ENCODE measurements at places on chromosomes 7 and 10. TPM values are rescaled to one million over a fixed set of nuclear protein-coding genes. Genes with fewer than 3 reads are reported as not detected.

- peak; percentile 11 for DNase-seq
Measured at GRCh38 chr10:69861251-69862240, 59.8 kb downstream of the COL13A1 start.

- no peak for DNase-seq
Measured at GRCh38 chr10:131834152-131834810, 66.5 kb upstream of the PPP2R2D start.

Gene SPDYE9
- total RNA-seq: not detected

Gene HOXA1
- 0.24 TPM for total RNA-seq

- peak; percentile 20 for DNase-seq
Measured at GRCh38 chr7:47088329-47089067, 493.4 kb downstream of the TNS3 start.

Gene DGKI
- 2.0 TPM for total RNA-seq

Gene PLAU
- 0.27 TPM for total RNA-seq

Gene NPFFR1
- not detected for total RNA-seq

Gene C7orf57
- total RNA-seq: 0.44 TPM

GRCh38 chr7:25180592-25180923, 47.7 kb downstream of the NPVF start:
- DNase-seq: no peak

GRCh38 chr7:90181485-90181884, 27.2 kb downstream of the STEAP1 start:
- no peak for DNase-seq

DNA sequence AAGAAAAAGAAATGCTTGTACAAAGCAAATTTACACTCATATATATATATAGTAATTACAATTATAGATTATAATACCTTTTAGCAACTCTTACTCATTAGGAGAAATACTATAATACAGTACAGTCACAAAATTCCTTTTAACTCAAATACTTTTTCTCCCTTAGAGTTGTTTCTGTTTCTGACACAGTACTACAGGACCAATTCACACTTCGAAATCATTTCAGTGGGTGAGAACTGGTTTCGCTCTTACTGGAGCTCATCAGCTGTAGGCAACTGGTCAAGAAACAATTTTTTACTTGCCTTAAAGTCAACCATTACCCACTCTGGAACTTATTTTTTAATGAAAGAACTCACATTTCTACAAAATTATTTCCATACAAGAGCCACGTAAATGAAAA, 6.0 kb downstream of the CCDC186 start:
- peak; percentile 11 for DNase-seq
